GDM1 (cell line): ENCODE measurements at places on chromosomes 3 and 15.

DNA sequence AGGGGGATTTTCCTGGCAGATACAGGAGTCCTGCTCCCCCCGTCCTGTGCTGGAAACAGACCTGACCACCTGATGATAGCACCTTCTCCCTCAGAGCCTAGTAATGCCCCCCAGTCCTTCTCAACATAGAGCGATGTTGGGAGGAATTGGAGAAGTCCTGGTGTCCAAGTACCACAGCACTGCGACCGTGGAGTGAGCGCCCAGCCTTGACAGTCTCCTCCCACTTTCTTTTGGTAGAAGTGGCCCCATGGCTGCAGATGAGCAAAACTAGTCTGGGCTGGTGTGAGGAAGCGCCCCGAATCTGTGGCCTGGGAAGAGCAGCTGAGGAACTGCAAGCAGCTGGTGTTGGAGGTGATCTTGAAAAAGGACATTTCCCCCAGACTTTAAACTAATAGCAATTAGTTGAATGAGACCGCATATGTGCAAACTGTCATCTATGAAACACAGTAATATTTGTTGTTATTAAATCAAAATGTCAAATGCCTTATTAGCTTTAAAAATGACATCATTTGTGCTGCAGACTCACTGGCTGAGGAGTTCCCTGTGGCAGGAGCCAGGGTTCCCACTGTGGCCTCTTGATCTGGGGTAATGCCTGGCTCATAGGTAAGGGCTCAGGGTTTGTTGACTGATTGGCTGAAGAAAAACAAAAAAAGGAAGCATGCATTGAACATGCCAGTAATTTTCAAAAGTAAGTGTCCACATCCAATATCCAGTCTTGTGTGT, 121.8 kb downstream of the CACNA2D3 start:
- no peak for DNase-seq

GRCh38 chr3:169534439-169534838, 129.1 kb downstream of the MECOM start:
- no peak for DNase-seq

DNA sequence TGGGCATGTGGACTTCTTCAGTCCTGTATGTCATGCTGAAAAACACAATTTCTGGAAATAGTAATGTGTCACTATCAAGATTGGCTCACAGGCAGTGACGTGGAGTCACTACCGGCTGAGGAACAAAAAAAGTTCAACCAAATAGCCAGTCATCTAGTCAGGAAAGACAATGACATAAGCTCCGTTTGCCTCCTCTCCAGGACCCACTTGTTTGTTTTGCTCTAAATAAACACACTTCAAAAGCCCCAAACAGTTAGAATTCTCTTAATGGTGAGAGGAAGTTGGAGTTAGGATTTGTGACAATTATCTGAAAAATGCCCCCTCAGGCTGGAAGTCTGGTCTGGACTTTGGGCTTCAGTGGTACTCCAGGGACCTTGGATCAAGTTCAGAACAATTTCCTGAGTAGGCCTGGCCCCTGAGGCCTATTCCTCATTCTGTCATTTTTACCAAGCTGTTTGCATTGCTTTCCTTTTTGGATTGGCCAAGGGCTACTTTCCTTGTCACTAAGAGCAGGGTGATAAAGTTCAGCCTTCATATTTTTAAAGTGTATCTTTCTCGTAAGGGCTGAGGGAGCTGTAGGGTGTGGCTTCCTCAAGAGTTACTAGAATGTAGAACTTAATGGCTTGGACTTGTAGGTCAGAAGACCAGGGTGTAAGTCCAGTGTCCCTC, 98.9 kb downstream of the EOMES start:
- DNase-seq: no peak

GRCh38 chr15:85956532-85957275, 123.0 kb upstream of the AGBL1 start:
- no peak for DNase-seq

DNA sequence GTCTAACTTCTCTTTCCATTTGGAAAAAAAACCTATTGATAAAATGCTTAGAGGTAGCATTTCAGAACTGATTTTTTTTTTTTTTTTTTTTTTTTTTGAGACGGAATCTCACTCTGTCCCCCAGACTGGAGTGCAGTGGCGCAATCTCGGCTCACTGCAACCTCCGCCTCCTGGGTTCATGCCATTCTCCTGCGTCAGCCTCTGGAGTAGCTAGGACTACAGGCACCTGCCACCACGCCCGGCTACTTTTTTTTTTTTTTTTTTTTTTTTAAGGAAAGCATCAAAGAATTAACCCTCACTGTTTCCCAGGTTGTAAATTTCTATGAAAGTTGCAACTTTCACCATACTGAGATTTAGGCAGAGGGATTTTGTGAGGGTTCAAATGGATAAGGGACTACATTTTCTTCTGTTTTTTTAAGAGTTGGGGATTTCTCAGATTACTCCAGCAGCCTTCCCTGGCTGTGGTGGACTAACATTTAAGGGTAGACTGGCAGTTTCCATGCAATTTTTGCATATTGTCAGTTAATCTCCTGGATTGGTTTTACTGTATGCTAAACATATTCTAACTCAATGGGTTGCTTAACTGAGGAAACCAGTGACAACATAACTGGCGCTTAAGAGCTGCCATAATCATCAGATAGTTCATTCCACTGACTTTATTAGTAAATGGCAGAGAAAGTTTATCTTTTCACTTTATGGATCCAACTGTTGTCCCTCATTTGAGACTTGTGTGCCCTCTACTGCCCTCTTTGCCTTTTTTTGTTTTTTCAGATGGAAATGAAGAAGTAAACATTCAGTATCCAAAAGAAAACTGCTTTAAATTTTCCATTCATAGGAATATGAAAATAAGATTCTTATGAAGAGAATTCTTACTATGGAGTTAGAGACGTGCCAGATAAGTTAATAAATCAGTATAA, 93.7 kb downstream of the NPTN start:
- no peak for DNase-seq

DNA sequence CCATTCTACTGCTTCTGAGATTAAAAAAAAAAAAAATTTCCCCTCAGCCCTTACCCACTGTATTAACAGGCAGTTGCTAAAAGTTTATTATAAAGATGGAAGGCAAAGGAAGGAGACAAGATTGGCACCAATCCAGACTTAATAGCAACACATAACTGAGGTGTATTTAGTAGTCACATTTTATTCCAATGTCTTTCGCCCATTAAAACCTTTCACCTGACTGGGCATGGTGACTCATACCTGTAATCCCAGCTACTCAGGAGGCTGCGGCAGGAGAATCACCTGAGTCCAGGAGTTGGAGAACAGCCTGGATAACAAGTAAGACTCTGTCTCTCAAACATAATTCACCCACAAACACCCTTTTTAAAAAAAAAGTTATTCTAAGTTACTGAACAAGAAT, 4.4 kb downstream of the ACAP2 start:
- DNase-seq: no peak

DNA sequence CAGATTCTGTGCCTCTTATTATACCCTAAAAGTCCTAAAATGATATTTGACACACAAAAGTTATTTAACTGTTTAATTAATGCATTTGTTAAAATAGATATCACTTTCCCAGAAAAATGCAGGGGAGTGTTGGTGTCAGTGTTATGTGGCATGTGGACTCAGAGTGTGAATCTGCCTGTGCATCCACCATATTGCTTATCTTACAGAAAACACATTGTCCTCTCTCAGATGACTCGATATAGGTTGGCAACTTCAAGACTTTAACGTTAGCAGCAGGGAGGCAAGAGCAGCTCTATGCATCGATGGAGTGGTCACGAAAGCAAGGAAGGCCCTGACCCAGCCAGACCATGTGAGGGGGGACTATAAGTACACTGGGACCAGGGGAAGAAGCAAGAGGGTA, 165.4 kb upstream of the DCBLD2 start:
- no peak for DNase-seq

DNA sequence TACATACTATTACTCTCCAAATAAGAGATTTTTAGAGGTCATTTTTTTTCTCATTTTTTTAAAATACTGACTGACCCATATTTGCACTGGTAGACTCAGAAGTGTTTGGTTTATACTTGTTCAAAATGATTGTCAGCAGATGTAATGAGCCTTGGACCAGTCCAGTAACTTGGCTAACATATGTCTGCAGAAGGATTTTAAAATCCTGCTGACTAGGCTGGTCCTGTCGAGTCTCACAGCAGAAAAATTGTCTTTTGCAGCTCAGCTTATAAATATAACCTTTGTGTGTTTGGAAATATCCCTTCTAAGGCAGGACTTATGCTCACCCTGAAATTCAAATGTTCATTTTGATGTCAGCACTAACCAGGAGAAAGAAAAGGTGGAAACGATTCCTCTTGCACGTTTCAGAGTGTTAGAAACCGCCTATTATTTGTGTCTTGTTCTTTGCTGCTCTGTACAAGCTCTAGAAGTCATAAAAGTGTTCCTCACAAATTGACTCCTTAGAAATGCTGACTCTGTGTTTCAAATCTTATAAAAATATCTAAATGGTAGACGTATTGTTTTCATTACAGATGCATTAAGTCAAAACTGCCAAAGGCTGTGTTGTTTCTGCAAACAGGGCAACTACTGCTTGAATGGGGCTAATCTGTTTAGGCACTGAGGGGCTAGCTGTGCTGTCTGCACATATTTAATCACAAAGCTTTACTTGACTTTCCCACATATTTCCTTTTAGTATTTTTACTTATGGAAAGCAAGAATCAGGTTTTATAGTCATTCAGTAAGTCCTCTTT, 95.3 kb downstream of the CHL1 start:
- no peak for DNase-seq

DNA sequence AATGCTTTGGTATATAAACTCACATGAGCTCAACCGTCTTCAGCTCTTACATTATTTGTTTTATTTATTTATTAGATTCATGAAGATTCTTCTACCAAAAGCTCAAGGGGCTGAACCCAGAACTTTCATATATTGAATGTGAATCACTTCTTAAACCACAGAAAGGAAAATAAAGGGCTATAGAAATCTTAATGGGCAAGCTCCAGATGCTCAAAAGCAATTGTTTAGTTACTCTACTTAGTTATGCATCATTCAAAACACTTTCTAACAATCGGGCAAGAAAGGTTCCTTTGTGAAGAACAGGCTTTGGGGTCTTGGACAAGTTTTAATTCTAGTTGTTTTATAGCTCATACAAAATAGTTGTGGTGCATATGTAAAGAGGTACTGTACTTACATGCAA, 380.2 kb downstream of the TIGIT start:
- no peak for DNase-seq
